ENCODE measurements at places on chromosomes 13 and 19.

DNA sequence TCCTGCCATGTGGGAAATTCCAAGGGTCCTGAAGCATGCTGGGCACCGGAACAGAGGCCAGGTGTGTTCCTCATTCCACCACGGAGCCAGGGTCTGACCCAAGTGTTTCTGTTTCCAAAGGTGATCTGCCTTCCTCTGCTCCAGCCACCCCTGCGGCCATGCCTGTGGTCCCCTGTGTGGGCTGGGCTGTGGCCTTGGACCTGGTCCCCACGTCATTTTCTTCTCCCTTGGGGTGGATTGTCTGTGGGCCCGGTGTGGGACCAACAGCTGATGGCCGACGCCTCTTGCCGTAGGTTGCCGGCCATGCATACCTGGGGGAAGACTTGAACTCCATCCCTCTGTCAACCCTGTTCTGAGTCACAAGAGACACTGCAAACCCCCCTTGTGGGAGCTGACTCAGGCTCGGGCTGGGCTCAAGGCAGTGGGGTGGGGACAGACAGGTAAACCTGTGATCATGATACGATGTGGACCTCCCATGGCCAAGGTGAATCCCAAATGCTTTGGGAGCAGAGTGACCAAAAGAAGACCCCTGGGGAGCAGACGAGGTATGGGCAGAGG is 35.0 kb downstream of the ATP11A start:
- DNase-seq: no peak

DNA sequence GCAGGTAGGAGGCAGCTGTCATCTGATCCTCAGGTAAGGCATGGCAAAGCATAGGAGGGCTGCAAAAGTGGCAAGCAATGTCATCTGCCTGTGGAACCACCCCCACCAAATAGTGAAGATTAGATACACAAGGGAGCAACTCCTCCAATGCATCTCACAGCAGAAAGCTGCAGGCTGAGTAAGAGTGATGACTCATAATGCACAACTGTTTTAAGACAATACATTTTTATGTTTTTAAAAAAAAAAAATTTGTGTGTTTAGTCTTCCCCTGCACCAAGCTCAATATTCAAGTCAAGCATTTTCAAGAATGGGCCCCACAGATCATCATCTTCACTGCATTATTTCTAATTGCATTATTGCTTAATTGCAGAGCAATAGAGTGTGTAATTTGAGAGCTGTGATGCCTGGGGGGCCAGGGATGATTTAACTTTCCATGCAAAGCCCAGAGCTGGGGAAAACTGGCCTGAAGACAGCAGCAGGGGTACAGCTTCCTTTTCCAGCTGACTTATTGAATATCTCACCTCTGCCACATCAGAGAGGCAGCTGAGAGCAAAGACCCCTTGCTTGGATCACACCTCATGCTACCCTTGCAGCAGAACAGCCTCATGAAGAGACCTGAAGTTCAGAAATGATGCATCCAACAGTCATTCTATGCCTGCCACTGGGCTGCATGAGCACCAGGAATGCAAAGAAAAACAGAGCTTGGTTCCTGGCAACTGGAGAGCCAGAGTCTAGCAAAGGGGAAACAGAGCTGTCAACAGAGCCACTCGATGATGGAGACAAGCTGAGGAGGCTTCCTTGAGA is 22.7 kb upstream of the POP4 start:
- no peak for DNase-seq

- no peak for DNase-seq
Observed at GRCh38 chr13:112790735-112791641, 101.2 kb downstream of the ATP11A start.

DNA sequence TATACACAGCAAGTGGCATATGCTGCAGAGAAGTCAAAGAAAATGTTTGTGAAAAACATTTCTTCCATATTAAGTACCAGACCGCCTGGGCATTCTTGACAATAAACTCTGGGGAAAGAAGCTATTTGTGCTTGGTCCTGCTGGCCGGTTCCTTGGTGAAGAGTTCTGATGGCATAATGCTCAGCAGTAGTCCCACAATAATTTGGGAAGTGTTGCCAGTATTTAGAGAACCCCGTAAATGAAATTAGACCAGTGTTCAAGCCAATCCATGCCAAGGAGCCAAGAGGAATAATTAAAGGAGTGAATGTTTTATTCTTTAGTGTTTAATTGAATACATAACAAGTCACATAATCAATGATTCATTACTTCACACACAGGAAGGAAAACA is 6.3 kb downstream of the KCTD12 start:
- no peak for DNase-seq

GRCh38 chr19:3368848-3369336 is 2.5 kb downstream of the NFIC start:
- no peak for DNase-seq

DNA sequence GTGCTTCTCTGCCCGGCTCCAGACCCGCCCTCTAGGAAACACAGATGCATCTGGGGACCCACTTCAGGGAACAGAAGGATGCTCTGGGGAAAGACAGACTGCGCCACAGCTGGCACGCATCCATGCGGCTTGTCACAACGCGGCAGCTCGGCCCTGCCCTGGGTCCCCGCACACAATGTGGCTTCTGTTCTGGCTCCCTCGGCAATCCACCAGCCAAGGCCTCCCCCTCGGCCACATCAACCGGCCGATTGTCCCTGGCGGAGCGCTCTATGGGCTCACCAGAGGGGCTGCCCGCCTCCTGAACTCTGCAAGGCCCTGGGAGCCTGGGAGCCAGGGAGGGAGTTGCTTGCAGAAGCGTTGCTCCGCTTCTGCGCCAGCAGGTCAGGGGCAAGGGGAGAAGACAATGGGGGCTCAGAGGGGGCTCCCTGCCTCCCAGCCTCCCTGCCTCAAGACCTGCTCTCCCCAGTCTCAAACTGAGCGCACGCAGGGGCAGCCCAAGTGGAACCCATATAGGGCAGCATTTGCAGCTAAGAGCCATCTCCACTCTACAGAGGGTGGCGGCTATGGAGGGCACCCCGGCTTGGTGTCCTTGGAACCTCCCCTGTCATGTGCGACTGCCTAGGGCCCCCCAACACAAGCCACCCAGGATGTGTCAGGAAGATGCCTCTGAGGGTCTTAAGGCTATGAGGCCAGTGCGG is 37.9 kb downstream of the MLLT1 start:
- DNase-seq: no peak

Measured in esophagus muscularis mucosa (tissue), 4 donors.